Dorsolateral prefrontal cortex (tissue), 122 donors: ENCODE measurements at places on chromosomes 4 and X. TPM values are rescaled to one million over a fixed set of nuclear protein-coding genes. Genes with fewer than 3 reads are reported as not detected.

MAGEA11 gene
- not detected for total RNA-seq

SPARCL1 gene
- total RNA-seq = 1,041 TPM

ATP1B4 gene
- not detected for total RNA-seq

AMBN gene
- total RNA-seq = not detected

MPC1L gene
- total RNA-seq = not detected

GSPT2 gene
- 15.0 TPM for total RNA-seq

PGAM4 gene
- total RNA-seq = not detected

MAGEC2 gene
- not detected for total RNA-seq

NAP1L3 gene
- 151 TPM for total RNA-seq

KIT gene
- 16.6 TPM for total RNA-seq

SHROOM3 gene
- total RNA-seq = 18.8 TPM

KLB gene
- 0.17 TPM for total RNA-seq

ZMAT1 gene
- total RNA-seq = 30.9 TPM

CSAG3 gene
- total RNA-seq = not detected
